Uterus (tissue), 4 donors: ENCODE measurements at places on chromosomes 7 and 10. TPM values are rescaled to one million over a fixed set of nuclear protein-coding genes. Genes with fewer than 3 reads are reported as not detected.

Gene KCNIP2
- 0.29 TPM for total RNA-seq

Gene DOCK4
- total RNA-seq = 65.7 TPM

Gene CACNA2D1
- 54.1 TPM for total RNA-seq

Gene EN2
- not detected for total RNA-seq

Gene DNAH11
- total RNA-seq = 0.29 TPM

Gene PNLIPRP3
- total RNA-seq = 0.07 TPM

- peak; percentile 15 for DNase-seq
Observed at GRCh38 chr10:43202224-43202656, 64.0 kb downstream of the CSGALNACT2 start.

- DNase-seq = no peak
Observed at GRCh38 chr7:99123571-99124033, 20.3 kb downstream of the SMURF1 start.

DNA sequence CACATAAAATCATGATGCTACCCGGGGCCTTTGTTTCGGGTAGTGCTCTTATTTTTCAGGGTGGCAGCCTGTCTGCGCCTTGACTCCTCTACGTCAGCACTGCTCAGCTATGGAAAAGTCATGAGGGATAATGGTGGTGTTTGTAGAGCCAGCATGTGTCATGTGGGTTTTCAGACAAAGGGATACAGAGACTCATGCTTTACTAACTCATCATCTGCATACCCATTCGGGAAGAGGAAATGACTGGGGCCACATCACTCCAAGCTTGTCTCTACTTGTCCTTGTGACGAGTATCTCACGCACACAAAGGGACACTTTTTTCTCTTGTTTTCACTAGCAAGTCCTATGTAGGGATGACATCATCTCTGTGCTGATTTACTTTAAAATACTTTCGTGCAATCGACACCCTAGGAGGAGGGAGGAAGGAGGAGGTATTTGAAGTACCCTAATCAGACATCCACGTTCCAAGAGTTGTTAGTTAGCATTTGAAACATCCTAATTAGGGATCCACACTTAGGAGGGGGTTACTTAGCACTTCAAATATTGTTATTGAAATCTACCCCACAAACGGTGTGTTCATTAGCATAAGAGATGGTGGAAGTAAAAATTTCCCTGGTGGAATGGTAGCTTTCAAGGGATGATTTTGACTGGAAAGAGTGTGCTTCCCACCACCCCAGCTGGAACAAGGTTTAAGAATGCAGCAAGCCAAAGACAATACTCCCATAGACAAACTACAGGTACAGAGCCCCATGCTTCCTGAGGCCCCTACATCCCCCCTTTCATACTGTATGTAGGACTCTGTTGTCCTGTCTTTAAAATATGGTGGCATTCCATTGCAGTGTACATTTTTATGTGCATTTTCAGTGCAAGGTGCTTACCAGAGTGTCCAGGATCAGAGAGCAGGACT is 52.0 kb downstream of the THNSL1 start:
- DNase-seq = no peak

GRCh38 chr10:119542988-119543813 is 682 bp upstream of the RGS10 start:
- peak; percentile 58 for DNase-seq

DNA sequence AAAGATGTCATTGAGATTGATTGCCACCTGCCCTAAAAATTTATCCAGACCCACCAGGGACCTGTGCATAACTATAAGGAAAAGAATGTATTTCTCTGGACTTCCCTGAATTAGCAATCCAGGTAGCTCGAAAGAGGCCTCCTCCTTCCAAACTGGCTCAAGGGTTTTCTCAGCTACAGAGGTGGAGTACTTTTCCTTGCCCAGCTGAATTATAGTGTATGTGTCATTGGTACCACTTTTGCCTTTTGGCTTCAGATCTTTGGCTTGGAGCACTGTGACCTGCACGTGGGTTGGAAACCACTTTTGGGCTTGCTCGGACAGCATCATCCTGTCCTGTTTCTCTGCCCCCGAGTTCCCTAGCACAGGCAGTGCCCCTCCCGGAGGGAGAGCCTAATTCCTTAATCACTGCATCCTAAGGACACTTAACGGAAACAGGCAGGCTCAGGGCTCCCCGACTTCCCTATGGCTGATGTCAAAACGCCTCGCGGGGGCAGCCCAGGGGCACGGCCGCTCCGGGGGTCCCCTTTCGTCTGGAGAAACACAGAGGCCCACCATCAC is 825 bp downstream of the RAB11FIP2 start:
- peak; percentile 65 for DNase-seq

DNA sequence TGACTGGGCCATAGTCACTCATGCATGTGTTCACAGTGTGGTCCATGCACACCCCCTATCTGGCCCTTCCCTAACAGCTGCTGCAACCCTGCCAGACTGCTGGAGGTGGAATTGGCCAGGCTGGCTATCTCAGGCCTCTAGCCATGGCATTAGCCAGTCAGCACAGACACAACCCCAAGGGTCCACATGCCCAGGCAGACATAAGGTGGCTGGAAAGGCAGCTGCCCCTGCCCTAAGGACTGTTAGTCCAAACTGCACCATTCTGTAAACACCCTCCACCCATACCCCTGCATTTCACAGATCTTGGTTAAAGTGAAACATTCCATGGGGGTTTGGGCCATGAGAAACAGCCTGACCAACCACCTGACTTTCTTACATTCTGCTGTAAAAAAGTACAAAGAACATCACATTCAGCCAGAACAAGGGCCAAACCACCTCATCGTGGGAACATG is 137.4 kb upstream of the KCNMA1 start:
- DNase-seq = no peak

- DNase-seq = no peak
Observed at GRCh38 chr7:115340828-115341227, 418.9 kb downstream of the MDFIC start.

DNA sequence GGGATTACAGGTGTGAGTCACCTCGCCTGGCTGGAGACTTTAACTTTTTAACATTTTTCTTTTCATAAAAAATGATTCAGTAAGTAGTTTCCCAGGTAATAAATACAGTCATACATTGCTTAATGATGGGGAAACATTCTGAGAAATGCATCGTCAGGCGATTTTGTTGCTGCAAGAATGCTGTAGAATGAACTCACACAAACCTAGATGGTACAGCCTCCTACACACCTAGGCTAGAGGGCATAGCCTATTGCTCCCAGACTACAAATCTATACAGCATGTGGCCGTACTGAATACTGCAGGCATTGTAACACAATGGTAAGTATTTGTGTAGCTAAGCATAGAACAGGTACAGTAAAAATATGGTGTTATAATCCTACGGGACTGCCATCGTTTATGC is 108.5 kb upstream of the SFMBT2 start:
- no peak for DNase-seq

DNA sequence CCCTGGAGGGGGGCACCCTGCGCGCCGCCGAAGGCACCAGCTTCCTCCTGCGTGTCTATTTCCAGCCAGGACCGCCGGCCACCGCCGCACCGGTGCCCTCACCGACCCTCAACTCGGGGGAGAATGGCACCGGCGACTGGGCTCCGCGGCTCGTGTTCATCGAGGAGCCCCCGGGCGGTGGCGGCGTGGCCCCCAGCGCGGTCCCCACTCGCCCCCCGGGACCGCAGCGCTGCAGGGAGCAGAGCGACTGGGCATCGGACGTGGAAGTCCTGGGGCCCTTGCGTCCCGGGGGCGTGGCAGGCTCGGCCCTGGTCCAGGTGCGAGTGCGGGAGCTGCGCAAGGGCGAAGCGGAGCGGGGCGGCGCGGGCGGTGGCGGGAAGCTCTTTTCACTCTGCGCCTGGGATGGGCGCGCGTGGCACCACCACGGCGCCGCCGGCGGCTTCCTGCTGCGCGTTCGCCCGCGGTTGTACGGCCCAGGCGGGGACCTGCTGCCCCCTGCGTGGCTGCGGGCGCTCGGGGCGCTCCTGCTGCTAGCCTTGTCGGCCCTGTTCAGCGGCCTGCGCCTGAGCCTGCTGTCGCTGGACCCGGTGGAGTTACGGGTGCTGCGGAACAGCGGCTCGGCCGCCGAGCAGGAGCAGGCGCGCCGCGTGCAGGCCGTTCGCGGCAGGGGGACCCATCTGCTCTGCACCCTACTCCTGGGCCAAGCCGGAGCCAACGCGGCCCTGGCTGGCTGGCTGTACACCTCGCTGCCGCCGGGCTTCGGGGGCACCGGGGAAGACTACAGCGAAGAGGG is 594 bp downstream of the CNNM1 start:
- DNase-seq = no peak

GRCh38 chr10:42992156-42992956 is 84.5 kb upstream of the RET start:
- no peak for DNase-seq

- no peak for DNase-seq
Observed at GRCh38 chr7:56538541-56539429, 422.6 kb upstream of the NUPR2 start.

DNA sequence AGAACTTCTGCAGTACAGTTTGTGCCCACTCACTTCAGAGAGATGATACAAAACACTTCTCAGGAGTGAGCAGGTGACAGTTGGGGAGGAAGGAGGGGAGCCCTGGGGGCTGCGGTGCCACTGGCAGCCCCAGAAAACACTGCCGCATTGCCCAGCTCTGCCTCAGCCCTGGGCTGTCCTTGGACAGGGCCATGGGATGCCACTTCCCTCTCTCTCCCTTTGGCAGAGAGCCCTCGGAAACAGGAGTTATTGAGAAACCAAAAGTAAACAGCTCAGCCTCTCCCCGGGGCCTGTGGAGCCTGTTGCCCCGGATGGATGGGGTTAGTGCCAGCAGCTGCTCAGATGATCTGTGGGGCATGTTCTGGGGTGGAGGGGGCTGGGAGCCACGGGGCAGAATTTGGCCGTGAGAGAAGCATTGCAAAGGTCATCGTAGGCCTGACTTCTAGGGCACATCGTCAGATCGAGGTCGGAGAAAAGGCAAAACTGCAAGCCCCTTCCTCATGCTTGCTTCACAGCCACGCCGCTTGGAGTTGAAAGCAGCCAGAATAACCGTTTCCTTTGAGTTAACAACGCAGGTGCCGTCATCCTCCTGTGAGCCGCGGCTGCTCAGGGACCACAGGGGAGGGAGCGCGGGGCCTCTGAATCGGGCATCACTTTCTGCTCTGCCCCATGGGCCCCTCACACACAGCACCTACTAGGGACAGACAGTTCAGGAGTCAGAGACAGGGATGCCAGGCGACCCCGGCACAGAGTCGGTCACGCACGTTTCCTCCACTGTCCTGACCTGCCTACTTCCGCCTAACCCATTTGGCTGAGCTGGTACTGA is 256.4 kb downstream of the CAMK1D start:
- peak; percentile 31 for DNase-seq

DNA sequence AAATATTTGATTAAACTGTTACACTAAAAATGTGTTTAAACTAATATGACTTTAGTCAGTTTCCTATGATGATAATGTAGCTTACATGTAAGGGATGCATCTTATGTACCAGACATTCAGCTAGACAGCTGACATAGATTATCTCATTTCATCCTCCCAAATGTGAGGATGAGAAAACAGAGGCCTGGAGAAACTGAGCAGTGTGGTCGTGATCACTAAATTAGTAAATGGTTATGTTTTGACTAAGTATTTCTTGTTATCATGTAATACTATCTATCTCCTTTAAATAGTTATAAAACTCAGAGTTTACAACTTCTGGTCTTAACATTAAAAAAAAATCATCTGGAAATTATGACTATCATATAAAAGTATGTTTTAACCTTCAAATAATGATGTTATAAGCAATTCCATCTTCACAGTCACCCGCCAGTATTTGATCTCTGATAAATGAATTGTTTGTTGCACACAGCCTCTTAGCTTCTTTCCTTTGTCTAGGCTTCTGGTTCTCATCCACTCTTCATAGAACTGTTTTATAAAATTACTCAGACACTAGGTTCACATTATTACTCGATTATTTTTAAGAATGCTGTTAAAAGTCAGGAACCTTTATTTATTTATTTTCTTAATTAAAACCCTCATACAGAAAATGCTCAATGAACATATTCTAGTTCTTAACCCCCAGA is 33.6 kb upstream of the HDAC9 start:
- no peak for DNase-seq

GRCh38 chr7:149171892-149172533 is 23.3 kb upstream of the ZNF282 start:
- DNase-seq = no peak

DNA sequence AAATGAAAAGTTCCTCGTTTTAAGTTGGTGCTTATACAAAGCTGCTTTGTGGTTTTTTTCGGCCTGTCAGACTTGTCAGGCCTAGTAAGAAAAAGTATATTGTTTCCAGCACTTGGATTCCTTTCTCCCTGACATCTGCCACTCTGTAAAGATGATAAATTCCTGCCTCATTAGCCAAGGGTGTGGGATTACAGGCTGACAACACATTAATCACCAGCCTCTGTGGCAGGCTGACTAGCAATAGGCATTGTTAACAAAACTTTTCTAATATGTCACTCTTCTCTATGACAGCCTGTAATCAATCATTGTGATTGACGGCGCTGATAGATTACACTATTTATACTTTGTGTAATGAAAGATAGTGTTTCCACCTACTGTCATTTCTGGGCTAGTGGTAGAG is 682.5 kb downstream of the LRMDA start:
- no peak for DNase-seq

DNA sequence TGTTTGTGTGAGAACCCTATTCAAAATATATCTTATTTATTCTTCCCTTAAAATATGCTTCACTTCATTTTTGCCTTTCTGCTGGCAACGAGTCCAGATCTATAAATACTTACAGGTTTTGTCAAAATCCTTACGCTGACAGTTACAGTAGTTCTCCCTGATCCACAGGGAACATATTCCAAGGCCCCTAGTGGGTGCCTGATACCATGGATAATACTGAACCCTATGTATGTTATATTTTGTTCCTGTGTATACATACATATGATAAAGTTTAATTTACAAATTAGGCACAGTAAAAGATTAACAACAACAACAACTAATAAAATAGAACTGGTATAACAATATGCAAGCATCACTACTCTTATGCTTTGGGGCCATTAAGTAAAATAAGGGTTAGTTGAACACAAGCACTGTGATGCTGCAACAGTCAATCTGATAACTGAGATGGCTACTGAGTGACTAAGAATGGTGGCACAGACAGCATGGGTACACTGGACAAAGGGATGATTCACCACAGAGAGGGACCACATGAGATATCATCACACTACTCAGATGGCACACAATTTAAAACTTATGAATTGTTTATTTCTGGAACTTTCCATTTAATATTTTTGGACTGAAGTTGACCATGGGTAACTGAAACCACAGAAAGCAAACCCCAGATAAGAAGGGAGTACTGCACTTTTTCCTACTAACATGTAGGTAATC is 29.4 kb upstream of the PCGF5 start:
- DNase-seq = no peak

- no peak for DNase-seq
Observed at GRCh38 chr10:97531401-97531986, 32.8 kb downstream of the UBTD1 start.

GRCh38 chr7:12493863-12494686 is 76.4 kb upstream of the SCIN start:
- DNase-seq = no peak

GRCh38 chr7:133478591-133479135 is 225.8 kb downstream of the EXOC4 start:
- no peak for DNase-seq
